ENCODE measurements at places on chromosomes 5 and 9.

DNA sequence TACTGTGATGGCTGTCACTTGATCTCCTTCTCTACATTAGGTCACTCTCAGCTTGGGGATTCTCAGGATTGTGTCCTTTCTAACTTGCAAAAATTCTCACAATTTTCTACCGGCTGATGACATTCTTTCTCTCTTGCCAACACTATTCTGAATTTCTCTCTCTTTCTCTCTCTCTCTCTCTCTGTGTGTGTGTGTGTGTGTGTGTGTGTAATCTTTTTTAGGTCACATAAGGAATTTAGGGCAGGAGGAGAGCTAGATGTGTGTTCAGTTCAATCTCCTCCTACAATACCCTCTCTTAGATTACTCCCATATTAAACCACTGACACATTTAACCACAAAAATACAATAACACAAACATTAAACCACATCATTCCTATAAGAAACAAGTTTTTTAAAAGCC, 242.3 kb upstream of the NREP start:
- DNase-seq, result no peak

DNA sequence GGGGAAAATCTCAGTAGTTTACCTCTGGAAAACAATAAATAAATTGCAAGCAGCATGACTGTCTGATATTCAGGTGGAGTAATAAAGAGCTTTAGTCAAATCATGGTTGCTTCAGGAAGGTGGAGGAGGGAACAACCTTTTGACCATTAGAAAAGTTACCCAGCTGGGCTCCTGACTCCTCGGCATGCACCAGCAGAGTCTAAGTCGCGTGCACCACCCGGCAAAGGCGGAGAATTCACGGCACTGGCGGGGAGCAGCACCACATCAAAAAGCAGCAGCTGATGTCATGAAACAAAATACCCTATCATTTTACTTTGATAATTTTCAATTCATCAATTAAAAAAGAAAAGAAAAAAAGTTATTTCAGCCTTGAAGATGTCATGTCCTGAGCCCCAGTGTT, 34.6 kb downstream of the EBF1 start:
- DNase-seq, result no peak

DNA sequence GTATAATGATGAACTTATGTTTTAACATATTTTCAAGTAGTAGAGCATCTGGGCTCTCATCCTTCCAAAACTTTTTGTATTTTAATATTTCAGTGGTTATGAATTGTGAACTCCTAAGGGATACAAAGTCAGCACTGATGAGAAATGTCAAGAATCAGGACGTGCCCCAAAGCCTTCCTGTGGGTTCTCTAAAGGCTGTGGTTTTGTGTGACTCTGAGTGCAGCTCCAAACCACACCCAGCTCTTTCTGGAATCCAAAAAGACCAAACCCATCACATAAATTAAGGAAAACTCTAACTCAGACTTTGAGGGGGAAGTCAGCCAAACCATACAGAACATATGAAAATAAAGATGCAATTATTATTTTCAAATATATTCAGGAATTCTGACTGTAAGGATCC, 40.8 kb upstream of the SMU1 start:
- DNase-seq, result no peak

DNA sequence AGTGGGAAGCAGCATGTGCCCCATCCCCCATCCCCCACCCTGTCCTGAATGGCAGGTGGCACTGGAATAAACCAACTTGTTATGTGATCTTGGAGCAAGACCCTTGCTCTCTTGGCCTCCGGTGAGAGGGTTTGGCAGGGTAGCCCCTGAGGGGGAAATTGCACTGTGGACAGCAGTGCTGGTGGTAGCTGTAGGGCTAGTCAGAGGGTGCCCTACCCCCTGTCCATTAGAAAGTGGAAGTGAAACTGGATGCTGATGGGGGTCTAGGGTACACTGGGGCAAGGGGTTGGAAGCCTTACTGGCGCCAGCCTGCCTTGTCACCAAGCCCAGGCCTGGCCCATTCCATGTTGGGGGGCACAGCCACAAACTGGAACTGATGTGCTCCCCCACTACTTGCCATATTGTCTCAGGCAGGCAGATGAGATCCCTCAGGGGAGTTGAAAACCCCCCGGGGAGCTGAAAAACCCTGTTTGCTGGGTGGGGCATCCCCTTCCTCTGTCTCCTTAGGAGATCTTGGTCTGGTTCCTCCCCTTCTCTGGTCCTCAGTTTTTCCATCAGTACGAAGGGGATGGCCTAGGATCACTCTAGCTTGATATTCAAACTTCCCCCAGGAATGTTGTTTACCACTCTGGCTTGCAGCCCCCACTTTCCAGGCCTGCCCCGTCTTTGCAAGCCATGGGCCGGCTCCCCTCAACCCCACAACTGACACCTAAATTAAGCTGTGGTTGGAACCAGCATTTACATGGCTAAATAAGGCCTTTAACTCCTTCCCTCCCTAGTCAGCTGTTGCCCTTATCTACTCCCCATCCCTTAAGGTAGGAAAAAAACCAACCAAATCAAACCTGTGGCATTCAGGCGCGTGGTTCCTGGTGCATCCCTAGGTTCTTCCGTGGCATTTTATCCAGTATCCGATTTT, 14.4 kb upstream of the SYNPO start:
- DNase-seq, result no peak

DNA sequence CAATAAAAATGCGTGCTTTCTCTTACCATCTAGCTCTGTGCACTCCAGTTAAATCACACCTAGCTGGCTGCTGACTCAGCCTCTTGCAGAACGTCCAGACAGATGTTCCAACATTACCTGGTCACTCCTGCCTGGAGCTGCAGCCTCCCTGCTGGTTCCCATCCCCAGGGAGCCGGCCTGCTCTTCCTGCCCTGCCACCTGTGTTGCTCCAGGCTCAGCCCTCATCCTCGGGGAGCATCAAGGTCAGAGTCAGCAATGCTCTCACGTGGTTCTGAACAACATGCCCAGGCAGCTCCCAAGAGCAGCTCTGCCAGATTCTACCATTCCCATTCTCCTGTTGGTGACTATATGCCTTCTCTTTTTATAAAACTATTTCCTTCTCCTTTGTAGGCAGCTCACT, 81.3 kb downstream of the GADD45G start:
- no peak for DNase-seq

- DNase-seq, result no peak
These were observed 45.3 kb upstream of the NAA35 start for GRCh38 chr9:85895685-85896084.

DNA sequence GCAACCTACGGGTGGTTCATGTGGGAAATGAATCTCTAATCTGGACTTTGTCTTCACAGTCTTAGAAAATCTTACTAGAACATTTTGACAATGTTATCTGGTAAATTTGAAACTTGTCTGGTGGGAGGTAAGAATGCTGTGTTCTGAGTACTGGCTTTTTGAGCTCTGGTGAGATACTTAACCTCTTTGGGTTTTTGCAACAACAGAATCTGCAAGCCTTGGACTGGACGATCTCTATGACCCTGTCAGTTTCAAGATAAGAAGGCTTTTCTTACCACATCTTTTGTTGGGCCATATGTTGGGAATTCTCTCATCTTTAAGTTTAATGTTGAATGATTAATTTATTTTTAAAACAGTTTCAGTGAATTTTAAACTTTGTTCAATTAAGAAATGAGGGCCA, 112.9 kb downstream of the GOLPH3 start:
- no peak for DNase-seq

GRCh38 chr5:148910686-148911361, 84.4 kb downstream of the ADRB2 start:
- DNase-seq, result no peak

- DNase-seq, result no peak
These were observed 12.6 kb upstream of the DPYSL3 start for GRCh38 chr5:147522435-147522834.

DNA sequence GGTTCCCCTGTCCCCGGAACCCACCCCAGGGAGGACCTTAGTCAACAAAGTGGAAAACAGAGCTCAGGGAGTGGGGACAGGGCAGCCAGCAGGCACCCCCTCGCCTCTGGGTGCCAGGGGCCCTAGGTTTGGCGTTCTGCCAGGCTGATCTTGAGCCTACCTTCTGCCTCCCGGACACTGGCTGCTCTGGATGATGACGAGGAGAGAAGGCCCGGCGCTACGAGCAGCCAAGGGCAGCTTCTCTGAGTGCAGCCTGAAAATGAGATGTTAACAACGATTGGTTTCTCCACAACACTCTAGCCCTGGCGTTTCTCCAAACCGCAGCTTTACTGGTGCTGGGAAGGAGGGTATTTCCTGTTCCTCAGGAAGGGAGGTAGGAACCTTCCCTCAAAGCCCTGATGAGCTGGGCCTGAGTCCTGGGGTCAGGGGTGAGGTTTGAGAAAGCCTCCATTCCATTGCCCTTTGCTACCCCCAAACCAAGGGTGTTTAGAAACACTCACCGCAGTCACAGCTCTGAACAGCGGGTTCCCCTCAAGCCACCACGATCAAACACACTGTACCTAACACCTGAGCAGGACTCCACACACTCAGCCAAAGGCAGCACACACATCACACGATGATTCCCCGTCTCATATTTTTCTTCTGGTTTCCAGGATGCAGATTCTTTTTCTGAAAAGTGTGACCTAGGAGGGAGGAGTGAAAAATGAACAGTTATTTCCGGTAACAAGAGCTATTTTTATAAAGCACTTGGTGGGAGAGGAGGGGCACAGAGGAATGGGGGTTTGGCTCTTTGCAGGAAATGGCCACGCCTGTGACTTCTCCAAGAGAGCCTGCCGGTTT, at the start of gene STING1:
Gene STING1, minus strand, starts transcription at position 709 of the 840 bp plus-strand sequence. CDS start 1,054 bp downstream, outside the sequence.
- peak; percentile 38 for DNase-seq

DNA sequence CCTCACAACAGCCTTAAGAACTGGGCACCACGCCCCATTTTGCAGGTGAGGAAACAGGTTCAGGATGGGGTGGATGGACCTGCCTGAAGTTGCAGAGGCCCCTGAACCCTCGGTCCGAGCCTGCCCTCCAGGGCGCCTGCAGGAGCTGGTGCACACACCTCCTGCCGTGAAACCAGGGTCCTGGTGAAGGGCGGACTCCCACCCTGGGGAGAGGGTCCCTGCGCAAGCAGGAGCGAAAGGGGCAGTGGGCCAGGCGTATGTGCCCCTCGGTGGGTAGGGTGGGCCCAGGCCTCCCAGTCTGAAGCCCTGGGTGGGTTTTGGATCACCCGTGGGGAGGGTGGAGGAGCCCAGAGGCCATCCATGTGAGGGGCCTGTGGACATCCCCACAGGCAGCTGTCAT, 37.9 kb downstream of the HK3 start:
- DNase-seq, result no peak

DNA sequence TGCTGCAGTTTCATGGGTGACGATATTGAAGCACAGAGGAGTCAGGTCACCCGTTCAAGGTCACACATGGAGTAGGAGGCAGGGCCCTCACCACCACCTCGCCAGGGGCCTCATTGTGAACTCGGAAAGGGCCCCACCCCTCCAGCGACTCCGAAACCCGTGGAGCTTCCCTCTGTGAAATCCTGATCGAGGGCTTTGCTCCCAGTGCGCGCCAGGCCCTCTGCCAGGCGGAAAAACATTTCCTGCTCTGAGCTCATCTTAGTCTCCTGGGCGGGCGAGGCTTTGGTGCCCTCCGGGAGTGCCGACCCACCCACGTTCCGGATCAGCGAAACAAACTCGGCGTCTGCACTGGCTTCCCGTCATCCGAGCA, 75.0 kb upstream of the FCN1 start:
- DNase-seq, result no peak

DNA sequence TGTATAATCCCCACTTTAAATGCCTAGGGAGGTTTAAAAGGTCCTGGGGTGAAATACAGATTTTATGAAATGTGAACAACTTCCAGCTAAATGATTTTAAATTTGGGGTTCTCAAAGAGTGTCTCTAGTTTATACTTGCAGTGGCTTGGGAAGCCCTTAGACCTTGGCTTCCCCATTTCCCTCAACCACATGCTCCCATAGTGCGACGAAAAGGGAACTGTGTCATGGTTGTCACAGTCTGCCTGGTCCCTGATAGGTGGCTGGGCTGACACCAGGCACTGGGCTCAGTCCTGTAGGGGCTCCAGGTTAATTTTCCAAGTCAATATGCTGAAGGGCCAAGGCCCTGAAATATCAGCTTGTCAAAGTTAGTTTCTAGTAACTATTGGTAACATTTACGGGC, 10.4 kb upstream of the CXCL14 start:
- DNase-seq, result no peak

DNA sequence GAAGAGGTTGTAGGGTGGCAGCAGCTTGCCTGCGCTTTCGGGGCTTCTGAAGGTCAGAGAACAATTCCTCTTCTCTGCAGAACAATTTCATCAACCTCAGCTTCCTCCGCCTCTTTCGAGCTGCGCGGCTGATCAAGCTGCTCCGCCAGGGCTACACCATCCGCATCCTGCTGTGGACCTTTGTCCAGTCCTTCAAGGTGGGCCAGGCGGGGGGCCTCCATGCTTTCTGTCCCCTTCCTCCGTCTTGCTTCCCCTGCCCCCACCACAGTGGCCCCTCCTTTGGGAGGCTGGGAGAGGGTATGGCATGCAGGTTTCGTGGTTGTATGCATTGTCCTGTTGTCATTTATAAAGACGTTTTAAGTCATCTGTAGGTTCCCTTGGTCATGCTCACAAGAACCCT, 195.8 kb downstream of the CACNA1B start:
- no peak for DNase-seq

- DNase-seq, result no peak
These were observed 50.0 kb downstream of the NACC2 start for GRCh38 chr9:136044971-136045594.
